ENCODE measurements at places on chromosomes 2 and 18. TPM values are rescaled to one million over a fixed set of nuclear protein-coding genes. Genes with fewer than 3 reads are reported as not detected.

DNA sequence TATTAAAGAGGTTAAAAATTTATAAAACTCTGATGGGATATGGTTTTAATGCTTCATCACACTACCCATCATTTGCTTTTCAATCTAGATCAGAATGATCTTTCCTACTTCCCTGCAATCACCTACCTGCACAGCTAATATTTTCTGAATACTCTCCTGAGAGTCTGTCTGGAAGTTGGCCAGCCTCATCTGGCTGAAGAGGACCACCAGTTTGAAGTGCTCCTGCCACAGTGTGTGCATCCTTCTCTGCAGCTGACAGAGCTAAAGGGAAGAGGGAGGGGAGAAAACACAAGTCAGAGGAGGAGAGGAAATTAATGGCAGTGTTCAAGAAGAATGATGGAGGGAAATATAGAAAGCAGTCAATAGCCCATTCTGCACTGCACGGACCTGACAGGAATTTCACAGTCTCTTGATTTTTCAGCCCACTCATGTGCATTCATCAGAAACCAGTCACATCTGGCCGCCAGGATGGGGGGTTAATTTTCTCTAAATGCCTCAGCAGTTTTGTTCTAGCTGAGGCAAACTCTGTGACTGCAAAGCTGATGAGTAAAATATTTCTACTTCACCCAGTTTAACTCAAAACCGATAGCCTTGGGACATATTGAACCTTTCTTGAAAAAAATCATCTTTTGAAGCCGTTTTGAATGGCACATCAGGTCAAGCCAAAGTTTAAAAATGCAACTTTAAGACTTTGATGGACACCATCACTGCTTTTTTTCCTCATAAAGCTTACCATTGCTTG, 201.8 kb upstream of the KLHL14 start:
- DNase-seq, result no peak

DNA sequence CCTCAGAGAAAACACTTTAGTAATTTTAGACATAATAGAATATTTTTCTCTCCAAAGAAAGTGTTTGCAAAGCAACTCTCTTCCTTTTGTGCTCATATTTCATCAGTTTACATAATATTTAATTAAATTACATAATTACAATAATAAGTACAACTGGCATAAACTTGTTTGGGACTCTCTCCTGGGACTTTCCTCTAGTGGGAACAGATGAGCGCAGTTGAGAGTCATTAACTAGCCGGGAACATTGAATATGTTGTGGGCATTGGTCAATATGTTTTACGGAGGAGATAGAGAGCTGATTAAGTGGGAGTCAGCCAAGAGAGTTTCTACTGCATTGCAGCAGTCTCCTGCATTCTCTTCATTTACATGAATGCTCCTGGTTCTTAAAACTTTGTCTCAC, 607.7 kb downstream of the ARHGAP15 start:
- DNase-seq, result no peak

DNA sequence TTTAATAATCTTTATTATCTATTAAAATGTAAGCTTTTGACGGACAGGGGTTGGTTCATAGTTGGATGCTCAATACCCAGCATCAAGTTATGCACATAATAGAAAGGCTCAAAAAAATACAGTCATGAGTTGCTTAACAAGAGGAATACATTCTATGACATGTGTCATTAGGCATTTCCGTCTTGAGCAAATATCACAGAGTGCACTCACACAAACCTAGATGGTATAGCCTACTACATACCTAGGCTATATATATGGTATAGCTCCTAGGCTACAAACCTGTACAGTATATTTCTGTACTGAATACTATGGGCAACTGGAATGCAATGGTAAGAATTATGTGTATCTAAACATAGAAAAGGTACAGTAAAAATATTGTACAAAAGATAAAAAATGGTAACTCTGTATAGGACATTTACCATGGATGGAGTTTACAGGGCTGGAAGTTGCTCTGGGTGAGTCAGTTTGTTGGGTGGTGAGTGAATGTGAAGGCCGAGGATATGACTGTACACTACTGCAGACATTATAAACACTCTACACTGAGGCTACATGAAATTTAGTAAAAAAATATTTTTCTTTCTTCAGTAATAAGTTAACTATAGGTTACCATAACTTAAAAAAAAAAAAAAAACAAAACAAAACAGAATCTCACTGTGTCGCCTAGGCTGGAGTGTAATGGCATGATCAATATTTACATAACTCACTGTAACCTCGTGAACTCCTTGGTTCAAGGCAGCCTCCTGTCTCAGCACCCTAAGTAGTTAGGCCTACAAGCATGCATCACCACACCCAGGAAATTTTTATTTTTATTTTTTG, 201.2 kb downstream of the NBAS start:
- no peak for DNase-seq

- DNase-seq, result no peak
Observed at GRCh38 chr2:195560209-195560895, 96.7 kb upstream of the SLC39A10 start.

Gene KCNS3
- not detected for total RNA-seq

Gene DHRS9
- 0.36 TPM for total RNA-seq

Gene HOXD1
- total RNA-seq, result not detected

Gene SGPP2
- 1.2 TPM for total RNA-seq

All from activated naive CD8-positive, alpha-beta T cell treated with anti-CD3 and anti-CD28 coated beads, Interleukin-2, amount 10 ng/mL, durations not matched to agents 7 days and 5 days (primary cell).